EL (cell line): ENCODE measurements at places on chromosomes 12 and 14.

DNA sequence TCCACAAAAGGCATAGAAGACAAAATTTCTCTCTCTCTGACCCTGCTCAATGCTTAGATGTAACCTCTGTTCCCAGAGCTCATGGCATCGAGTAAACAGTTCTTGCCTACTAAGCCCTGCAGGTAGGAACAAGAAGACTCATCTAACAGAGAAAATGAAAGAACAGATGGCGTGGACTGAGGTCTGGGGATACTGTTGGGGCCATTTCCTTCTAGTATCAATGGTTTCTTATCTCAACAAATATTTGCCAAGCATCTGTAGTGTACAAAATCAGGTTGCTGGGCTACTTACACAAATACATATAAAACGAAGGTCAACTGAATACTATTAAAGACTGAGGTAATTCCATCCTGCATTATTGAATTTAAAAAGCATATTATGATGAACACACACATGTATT is 93.3 kb downstream of the RIMBP2 start:
- DNase-seq: no peak

DNA sequence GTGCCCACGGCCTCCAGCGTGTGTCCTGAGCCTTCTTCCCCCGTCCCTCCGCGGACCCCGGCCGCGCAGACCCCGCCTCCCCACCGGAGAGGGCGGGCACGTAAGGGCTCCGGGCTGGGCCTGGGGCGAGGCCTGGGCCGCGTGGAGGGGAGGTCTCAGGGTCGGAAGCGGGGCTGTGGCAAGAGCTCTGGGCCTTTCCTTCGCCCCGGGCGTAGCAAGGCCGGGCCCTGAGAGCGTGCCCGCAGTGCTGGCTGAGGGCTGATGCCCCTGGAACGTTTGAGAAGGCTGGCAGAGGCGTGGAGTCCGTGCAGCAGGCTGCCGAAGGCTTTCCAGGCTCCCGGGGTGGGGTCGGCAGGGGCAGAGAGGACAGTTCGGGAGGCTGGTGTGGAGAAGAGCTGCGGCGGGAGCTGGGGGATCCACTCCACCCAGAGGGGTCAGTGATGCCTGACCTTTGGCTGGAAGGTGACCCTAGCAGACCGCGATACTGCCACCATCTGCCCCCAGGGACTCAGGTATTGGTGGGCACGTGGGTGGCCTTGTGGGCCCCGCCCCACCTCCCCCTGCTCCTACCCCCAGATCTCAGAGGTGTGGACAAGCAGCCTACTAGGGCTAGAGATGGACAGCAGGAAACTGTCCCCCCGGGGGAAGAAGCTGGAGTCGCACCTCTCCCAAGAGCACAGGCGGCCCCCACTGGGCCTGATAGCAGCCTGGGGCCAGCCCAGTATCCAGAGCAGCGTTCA is 558 bp downstream of the TEX22 start:
- DNase-seq: no peak

DNA sequence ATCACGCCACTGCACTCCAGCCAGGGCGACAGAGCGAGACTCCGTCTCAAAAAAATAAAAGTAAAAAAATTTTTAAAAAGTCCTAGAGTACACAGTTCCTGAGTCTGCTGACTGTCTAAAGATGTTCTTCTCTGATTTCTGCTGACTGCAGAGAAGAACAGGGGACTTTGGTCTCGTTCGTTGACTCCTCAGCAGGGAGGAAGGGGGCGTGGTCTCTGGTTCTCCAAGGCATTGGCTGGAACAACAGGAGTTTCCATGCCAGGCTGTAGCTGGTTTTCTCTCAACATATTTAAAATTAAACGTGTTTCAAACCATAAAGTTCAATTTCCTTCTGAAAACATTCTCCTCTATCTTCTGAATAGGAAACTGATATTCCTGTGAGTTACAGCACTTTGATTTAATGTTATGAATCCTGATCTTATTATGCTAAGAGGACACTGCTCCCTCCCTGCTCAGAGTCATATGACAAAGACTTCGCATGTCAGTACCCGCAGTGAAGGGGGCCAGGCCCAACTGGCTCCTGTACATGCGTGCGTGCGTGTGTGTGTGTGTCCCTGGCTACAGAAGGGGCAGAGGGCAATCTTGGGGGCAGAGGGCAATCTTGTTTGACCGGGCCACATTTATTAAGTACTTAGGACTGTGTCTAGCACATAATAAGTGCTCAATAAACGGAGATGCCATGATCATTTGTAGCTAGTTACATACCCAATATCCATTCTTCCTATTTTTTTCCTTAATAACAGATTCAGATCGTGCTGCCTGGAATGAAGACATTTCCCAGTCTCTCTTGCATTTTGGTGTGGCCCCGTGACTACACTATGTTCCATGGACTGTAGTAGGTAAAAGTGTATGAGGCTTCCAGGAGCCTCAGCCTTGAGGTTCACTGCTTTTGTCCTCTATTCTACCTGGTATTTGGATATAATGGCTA is 16.5 kb upstream of the HNF1A start:
- DNase-seq: no peak

DNA sequence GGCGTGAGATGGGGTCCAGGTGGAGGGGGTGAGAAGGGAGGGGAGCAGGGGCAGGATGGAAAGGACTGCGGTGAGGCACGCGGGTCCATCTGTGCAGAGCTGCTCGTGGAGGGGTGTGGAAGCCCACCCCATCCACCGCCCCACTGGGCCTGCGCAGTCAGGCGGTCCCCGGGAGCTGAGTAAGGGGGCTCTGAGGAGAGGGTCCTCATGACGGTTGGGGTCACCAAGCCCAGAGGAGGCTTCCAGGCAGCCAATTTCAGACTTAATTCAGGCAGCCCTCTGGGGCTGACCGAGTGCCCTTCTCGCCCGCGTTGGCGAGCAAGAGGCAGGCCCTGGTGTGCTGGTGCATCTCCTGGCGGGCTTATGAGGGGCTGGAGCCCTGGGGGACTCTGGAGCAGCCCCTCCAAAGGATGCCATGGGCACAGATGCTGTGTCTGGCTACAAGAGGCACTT is 115.5 kb downstream of the KIF26A start:
- no peak for DNase-seq

- DNase-seq: no peak
These were observed 5.5 kb upstream of the TC2N start for GRCh38 chr14:91872517-91873470.

GRCh38 chr12:30169839-30170591 is 386.3 kb upstream of the TMTC1 start:
- DNase-seq: no peak

GRCh38 chr14:92973261-92973797 is 50.4 kb downstream of the CHGA start:
- DNase-seq: peak; percentile 90

GRCh38 chr12:18270958-18271460 is 9.7 kb downstream of the PIK3C2G start:
- DNase-seq: no peak

GRCh38 chr12:132218915-132219314 is 74.7 kb downstream of the NOC4L start:
- no peak for DNase-seq

DNA sequence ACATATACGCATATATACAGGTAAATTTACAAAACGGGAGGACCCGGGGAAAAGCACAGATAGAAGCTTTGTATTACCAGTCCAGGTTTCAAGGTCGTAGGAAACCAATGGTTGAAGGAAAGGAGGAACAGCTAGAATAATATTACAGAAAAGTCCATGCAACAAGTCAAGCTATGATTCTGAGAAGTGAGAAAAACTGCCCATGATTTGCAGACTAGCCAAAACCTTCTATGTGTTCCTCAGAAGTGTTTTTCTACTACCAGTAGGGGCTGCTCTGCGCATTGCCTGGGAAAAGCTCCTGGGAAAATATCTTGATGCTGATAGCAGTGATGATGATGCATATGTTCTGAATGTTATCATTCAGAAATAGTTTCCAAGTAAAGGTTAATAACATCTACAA is 2.2 kb downstream of the PDZRN4 start:
- no peak for DNase-seq

GRCh38 chr12:96824074-96824837 is 82.8 kb upstream of the NEDD1 start:
- DNase-seq: no peak

DNA sequence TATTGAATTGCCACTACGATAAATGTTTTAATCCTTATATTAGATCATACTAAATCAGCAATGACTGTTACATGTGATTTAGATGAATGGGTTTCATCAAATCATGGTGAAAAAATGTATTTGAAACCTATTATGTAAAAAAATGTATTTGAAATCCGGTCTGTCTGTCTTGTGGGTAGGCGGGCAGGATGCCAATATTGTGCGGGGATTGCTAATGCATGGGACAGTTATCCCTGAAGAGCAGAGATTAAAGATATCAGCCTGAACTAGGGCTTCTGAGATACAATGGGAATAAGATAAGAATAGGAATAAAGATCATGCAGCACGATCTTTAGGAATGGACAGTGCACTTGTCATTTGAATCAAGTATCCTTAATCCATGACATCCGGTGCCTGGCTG is 134.0 kb downstream of the PRKCH start:
- no peak for DNase-seq

DNA sequence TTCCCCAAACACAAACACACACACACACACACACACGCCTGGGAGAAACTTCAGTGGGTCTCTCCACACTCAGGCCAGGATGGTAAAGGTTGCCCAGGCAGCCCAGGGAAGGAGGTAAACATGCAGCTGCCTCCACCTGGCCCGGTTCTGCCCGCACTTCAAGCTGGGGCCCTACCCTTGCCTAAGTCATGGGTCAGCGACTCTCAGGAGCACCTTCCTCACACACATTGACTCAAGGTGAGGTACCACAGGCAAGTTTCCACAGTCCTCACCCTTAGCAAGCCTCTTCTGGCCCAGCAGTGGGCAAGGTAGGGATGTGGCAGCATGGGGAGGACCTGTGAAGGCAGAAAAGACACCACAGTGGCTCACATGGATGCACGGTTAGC is 14.1 kb upstream of the FAIM2 start:
- no peak for DNase-seq

- peak; percentile 25 for DNase-seq
These were observed 851 bp downstream of the YLPM1 start for GRCh38 chr14:74763803-74764531.

- DNase-seq: no peak
These were observed 43.1 kb upstream of the STRAP start for GRCh38 chr12:15839041-15839440.

- no peak for DNase-seq
These were observed 121.1 kb downstream of the CAND1 start for GRCh38 chr12:67390273-67390672.

- DNase-seq: peak; percentile 20
These were observed 12.5 kb downstream of the PGAM5 start for GRCh38 chr12:132723015-132723763.

DNA sequence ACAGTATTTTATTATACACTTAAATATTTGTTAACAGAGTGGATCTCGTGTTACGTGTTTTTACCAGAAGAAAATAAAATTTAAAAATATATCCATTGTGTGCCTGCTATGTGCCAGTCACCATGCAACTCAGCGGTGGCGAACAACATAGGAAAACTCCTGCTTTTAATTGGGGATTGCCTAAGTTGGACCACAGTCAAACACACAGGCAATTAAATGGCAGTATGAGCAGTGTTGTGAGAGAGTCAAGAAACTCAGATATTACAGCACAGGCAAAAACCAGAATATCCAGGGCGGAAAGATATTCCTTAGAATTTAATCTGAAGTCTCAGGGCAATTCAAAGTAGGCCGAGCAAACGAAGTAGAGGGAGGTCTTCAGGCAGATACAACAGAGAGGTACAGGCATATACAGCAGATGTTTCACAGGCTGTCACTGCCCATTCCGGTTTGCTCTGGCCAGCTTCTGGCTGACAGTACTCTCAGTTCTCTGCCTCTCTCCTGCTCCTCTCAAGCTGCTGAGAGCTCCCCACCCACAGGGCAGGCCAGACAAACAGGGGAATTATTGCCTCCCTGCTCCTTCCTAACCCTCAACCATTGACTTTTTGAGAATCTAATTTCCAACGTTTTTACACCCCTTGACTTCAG is 540.2 kb upstream of the TMEM132C start:
- DNase-seq: no peak

DNA sequence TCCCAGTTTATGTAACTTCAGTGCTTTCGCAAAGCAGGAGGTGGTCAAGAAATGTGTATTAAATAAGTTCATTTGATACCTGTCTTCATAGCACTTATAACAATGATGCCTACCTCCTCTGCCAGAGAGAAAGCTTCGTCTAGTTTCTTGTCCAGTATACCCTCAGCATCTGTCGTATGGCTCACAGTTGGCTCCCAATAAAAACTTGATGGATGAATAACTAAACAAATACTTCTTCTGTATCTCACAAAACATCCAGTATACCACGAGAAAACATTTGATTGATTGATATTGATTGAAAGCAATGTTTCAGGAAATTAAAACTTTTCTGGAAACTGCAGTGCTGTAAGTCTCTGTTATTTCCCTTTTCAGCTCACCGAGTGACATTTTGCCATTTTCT is 26.9 kb upstream of the PTGDR start:
- DNase-seq: no peak

- DNase-seq: peak; percentile 41
These were observed 95.6 kb upstream of the DNM1L start for GRCh38 chr12:32583534-32583933.

DNA sequence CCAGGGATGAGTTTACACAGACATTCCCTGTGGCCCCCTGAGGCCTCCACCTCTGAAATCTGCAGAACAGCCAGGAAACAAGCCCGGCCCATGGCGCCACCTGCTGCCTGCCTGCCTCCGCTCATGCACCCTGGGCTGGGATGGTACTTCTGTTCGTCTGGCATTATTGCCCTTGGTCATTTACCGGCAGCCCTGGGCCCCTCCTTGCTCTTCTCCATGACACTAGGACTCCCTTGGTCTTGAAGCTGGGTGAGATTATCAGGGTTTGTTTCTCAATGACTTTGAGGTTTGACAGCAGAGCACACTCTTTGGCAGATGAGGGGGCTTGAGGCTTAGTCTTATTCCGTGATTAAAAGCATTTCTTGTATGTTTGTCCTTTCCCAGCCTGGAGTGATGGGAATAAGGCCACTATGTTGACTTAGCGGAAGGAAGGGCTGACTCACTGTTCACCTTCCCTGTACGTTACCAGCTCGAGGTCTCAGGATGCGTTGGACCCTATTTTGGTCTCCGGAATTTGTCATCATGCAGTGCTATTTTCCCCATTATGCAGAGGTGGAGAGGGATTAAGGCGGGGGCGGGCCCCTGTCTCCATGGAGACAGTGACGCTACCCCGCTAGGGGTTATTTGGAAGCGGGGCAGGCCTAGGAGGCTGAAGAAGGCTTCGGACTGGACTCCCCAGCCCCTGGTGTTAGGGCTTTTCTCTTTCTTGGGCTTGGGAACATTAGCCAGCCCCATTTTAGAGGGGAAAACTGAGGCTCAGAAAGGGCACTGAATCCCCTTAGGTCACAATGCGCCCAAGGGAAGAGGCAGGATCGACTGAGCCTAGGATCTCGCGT is 706 bp upstream of the PEX5 start:
- peak; percentile 78 for DNase-seq

- peak; percentile 40 for DNase-seq
These were observed 137.4 kb downstream of the ANO2 start for GRCh38 chr12:5807514-5808219.

GRCh38 chr12:50828886-50829285 is 13.8 kb upstream of the TMPRSS12 start:
- DNase-seq: no peak
